Smooth muscle cell of bladder (primary cell): ENCODE measurements at places on chromosomes 12 and 14. TPM values are rescaled to one million over a fixed set of nuclear protein-coding genes. Genes with fewer than 3 reads are reported as not detected.

Gene MYG1
- total RNA-seq: 54.5 and 64.1 TPM in 2 replicates

Gene GPRC5A
- 20.6 and 25.9 TPM in 2 replicates for total RNA-seq

Gene ALKBH2
- 18.3 and 19.8 TPM in 2 replicates for total RNA-seq

Gene APOF
- not detected in 2 replicates for total RNA-seq

Gene BBOF1
- 8.7 and 9.8 TPM in 2 replicates for total RNA-seq

Gene NIN
- 28.6 and 31.1 TPM in 2 replicates for total RNA-seq

Gene TSHR
- not detected in 2 replicates for total RNA-seq

Gene SMCO3
- 0.71 and 0.92 TPM in 2 replicates for total RNA-seq
